Type B pancreatic cell (in vitro differentiated cells): ENCODE measurements at places on chromosomes 5 and 9.

- DNase-seq, result no peak
These were observed 189.5 kb downstream of the SLCO4C1 start for GRCh38 chr5:102106599-102106998.

DNA sequence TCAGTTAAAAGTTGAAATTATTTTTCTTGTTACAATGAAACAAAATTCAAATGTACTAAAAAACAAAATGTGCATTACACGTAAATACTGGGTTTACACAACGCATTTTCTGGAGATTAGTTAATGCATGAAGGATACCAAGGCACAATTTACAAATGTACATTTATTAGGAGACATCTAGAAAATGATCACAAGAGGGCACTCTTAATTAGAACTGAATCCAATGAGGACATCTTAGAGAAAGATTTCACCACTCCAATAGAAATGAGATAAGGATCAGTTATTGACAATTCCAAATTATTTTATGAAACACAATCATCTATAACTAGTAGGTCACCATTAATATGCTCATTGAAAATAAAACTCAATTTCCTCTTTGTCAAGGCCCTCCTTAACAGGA lies 36.6 kb upstream of the CDH12 start:
- no peak for DNase-seq

DNA sequence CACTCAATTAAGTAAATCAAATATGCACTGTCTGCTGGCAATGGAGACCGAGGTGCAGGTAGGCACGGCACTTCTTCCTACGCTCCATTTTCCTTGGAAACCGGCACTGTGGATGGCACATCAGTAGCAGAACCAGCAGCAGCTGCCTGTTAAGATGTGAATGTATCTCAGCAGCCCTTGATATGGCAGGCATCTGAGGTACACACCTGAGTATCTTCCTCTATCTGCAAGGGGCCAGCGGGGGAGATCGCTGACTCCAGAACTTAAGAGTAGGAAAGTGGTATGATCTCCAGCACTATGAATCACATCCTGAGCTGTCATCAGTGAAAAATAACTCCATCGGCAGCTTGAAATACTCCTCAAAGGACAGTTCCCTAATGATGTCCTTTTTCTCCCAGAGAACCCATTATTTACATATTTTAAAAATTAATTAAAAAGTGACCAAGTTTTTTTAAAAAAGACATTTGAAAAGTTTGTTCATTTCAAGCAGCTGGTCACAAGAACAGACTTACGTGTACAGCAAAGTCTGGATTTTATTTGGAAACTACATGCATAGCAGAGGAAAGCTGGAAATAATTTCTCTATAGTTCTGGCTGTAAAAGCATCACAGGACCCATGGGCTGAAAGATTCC lies 97.1 kb downstream of the ADAMTS12 start:
- DNase-seq, result no peak

GRCh38 chr9:68741234-68741633 lies 36.2 kb downstream of the PIP5K1B start:
- no peak for DNase-seq

DNA sequence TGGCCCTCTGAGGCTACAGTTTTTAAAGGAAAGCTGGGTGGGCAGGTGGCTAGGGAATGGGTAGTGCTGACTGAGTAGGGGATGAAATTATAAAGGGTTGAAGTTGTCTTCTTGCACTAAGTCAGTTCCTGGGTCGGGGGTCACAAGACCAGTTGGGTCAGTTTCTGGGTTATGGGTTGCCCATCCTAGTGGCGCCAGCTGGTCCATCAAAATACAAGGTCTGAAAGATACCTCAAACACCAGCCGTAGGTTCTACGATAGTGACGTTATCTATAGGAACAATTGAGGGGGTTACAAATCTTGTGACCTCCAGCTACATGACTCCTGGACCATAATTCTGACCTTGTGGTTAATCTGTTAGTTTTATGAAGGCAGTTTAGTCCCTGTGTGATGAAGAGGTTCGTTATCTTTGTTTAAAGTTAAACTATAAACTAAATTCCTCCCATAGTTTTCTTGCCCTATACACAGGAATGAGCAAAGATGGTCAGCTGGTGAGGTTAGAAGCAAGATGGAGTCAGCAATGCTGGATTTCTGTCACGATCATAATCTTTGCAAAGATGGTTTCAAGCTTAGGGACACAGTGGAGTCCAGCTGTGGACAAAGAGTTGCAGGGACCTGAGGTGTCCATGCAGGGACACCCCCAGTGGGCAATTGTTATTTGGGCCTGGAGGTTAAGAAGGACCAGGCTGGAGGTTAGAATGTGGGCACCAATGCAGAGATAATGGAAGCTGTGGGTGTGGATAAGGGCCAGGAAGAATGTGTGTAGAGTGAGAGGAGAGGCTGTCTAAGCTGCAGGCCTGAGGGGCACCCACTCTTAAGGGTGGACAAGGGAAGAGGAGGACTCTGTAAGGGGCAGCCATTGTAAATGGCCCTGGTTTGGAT lies 14.0 kb upstream of the CREBRF start:
- no peak for DNase-seq

DNA sequence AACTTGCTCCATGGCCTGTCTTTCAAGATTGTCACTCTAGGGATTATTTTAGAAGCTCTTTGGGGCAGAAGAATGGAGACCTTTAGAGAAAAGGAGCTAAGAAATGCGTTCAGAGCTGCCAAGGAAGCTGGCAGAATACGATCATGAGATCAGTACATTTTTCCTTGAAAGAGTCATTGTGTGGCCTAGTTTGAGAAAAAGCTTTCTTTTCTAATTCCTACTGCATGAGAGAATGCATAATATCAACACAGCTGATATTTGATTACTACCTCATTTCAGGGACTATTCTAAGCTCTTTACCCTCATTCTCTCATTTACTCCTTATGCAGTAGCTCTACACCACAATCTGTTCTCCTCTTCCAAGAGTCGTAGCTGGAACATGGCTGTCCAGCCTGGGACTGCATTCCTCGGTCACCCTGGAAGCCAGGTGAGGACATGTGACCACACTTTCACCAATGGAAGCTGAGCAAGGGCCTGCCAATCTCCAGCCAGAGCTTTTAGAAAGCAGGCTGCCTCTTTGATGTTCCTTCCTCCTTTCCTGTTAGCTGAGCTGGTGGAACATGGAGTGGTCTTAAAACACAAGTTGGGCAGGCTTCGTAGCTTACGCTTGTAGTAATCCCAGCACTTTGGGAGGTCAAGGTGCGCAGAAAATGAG lies 99.3 kb upstream of the LHFPL2 start:
- DNase-seq, result no peak

GRCh38 chr9:4131946-4132345 lies 167.9 kb downstream of the GLIS3 start:
- DNase-seq, result no peak

- no peak for DNase-seq
These were observed 81.6 kb downstream of the PLPP1 start for GRCh38 chr5:55453211-55453610.

- DNase-seq, result no peak
These were observed 66.9 kb downstream of the TLR4 start for GRCh38 chr9:117771136-117771535.

- no peak for DNase-seq
These were observed 173.1 kb upstream of the IER5L start for GRCh38 chr9:129351058-129351641.

- no peak for DNase-seq
These were observed 64.9 kb upstream of the ECM2 start for GRCh38 chr9:92600462-92601261.

GRCh38 chr9:97237951-97238889 lies 69.2 kb upstream of the CCDC180 start:
- peak; percentile 86 for DNase-seq

- no peak for DNase-seq
These were observed 17.8 kb downstream of the ATP6V0E1 start for GRCh38 chr5:173001229-173001841.

GRCh38 chr9:19460243-19460642 lies 51.4 kb downstream of the ACER2 start:
- no peak for DNase-seq

- no peak for DNase-seq
These were observed 77.3 kb upstream of the RPS23 start for GRCh38 chr5:82355496-82355895.
